ENCODE measurements at places on chromosomes 2 and 18.

DNA sequence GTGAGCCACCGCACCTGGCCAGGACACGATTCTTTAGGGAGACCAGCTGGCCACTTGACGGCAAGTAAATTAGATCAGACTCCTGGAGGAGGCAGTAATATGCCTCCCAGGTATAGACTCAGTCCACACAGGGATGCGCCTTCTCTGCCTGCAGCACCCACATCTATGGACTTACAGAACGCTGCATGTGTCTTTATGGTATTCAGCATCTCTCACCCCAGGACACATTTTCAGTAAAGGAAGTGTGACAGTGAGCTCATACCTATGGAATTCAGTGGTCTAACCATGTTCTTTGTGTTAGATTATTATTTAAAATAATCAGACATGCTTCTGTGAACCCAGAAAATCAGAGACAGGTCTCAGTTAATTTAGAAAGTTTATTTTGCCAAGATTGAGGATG, 5.9 kb upstream of the NARS1 start:
- no peak for DNase-seq

DNA sequence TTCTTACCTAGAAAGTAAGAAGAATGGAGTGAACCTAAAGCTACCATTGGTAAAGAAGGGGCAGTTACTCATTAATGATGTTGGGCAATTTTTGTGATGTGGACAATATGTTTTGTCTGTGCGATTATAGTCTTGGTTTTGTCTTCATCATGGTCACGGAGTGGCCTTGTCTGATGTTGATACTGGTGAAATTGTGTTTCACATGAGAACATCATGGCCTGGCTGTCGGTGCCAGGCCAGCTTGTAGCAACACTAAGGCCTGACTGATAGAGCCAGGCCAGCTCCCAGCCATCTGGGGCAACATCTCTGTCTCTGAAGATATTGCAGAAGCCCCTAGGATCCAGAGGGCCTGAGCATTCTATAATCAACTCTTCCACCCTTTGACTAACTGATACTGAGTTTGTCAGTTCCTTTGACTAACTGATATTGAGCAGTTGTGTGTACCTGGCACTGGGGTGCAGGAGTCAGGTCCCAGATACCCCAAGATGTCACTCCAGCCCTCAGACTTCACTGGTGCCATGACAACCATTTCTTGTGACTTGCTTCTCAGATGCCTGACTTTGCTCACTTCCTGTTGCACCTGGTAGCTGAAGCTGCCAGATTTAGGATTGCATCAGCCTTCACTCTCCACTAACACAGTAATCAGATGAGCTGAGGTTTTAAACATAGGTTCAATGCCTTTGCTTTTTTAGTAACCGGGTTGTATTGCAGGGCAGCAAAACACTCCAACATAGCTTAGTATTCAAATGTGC, 62.5 kb downstream of the RPIA start:
- DNase-seq: no peak

GRCh38 chr2:169141713-169142352, 72.5 kb downstream of the DHRS9 start:
- DNase-seq: peak; percentile 55

DNA sequence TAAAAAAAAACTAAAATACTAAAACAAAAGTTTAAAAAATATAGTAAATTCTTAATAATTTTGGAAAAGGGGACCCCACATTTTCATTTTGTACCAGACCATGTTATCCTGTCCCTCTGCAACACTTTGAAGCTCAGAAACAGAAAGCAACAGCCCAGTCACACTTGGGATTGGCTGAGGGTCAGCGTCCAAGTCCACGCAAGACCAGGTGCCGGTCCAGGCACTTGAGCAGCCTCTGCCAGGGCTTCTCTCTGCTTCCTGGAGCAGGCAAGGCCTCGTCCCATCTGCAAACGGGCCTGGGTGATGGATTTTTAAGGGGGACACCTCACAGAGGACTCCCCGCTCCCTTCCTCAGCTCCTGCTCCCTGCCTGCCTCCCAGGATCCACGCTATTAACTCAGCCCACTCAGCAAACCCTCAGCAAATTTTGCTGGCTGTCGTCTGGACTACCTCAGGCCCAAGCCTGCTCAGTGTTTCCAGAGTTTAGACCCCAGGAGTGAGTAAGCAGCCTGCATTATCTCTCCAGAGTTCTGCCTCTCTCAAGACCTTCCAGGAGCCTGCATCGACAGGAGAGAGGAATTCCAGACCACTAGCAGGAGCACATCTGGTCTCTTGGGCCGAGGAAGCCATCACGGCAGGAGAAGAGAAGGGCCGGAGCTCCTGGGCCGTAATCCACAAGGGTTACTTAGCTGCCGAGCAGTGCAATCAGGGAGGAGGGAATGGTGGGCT, 88.7 kb upstream of the STPG4 start:
- DNase-seq: no peak

- no peak for DNase-seq
Measured at GRCh38 chr2:170030040-170030439, 147.9 kb upstream of the MYO3B start.

DNA sequence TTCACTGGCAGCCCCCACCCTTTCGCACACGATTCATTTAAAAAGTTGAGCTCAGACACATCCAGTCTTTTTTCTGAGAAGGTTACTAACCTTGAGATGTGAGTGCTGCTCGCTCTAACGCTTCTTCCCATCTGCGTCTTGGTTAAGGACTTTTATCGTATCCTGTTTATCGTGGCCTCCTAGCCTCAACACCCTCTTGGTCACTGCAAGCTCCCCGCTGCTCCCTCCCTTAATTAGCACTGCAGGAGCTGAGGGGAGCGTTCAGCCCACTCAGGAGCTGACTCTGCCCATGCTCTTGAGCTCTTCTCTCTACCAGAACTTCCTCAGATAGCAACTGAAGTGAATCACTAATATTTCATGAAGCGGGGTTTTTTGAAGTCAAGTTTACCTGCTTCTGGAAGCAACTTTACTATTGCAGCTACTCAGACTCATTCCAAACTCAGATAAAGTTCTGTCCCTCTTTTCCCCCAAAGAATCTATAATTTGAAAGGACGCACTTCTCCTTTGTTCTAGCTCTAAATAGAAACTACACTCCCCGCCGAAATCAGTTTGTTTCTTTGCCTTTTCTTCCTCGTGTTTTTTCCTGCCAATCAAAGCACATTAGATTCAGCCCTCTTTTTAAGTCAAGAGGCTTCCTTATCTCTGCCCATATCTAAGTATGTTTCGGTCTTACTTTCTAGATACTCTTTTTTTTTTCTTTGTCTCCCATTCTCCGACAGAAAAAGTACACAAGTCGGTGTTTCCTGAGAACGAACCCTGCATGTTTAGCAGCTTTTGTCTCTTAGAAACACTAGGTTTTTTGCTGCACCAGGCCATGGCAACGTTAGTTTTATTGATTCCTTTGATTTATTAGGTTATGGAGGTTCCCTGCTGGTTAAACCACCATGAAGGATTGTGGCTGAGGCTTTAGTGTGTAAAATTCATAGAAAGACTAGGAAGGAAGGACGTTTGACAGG, 9.3 kb upstream of the CD226 start:
- DNase-seq: no peak

All from neuronal stem cell (in vitro differentiated cells).